GM13977 (cell line): ENCODE measurements at places on chromosomes 7 and 10.

DNA sequence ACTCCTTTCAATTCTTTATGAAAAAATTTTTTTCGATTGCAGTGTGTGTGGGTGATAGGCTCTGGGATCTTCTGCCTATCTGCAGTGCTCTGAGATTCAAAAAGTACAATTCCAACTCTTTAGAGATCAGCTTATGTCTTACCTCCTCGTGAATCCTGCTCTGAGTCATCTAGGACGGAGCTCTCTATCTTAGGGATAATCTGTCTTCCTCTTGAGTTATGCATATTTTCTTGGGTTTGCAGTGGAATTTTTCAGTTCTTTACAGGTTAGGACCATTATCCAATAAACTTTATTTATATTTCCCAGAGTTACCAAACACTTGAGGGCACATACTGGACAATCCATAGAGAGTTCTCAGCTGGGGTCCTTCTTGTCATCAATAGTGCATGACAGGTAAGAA lies 428.6 kb downstream of the ACTR3B start:
- no peak for DNase-seq

GRCh38 chr7:142733271-142733670 lies 16.0 kb upstream of the PRSS1 start:
- DNase-seq, result no peak

GRCh38 chr7:30143748-30144251 lies 9.0 kb downstream of the MTURN start:
- DNase-seq, result no peak

DNA sequence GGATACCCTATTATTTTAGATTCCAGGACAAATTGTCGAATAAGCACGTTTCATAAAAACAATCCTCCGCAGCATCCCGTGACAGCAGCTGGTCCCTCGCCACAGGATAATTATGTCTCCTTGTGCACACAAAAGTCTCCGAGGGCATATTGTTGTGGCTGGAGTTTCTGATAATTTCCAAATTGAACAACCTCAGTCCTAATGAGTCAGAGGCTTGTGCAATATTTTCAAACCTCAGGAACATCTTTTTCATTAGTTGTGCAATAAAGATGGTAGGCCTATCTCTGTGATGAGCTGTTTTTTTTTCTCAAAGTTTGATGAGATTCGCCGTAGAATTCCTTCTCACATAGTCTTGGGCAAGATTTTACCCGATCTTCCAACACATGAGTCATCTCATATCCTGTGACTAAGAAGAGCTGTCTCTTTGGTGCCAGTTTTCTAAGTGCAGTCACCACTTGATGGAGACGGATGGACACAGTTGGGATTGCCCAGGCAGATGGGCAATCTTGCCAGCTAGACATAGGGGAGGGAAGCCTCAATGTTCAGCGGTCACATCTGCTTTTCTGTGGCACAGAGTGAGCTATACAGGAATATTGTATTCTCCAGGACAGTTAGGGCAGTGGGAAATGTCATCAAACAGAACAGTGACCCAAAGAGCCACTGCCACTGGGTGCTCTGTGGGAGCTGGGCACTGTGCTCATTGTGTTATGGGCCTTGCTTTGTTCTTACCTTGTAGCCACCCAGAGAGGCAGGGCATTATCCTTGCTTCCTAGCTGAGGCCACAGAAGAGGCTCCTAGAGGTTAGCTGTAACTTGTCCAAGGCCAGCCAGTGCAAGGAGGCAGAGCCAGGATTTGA lies 7.8 kb downstream of the HTRA1 start:
- no peak for DNase-seq

GRCh38 chr7:157032128-157032527 lies 21.7 kb upstream of the MNX1 start:
- no peak for DNase-seq
